ENCODE measurements at places on chromosomes 2 and 18.

DNA sequence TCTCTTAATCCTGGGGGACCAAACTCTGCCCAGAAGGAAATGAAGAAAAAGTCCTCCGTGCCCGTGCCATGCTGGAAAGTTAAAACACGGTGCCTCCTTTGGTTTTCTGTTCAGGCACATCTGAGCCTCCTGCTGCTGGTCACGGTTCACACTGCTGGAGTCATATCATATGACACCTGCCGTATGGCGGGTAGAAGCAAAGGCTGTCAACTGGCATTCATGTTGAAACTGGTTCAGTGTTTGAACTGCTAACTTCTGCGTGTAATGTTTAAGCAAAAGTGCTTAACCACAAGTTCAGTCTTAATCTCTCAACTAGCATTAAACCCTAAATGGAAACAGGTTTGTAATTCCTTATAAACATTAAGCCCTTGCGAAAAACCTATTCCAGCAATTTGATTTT, 3.1 kb downstream of the STK39 start:
- DNase-seq = no peak

DNA sequence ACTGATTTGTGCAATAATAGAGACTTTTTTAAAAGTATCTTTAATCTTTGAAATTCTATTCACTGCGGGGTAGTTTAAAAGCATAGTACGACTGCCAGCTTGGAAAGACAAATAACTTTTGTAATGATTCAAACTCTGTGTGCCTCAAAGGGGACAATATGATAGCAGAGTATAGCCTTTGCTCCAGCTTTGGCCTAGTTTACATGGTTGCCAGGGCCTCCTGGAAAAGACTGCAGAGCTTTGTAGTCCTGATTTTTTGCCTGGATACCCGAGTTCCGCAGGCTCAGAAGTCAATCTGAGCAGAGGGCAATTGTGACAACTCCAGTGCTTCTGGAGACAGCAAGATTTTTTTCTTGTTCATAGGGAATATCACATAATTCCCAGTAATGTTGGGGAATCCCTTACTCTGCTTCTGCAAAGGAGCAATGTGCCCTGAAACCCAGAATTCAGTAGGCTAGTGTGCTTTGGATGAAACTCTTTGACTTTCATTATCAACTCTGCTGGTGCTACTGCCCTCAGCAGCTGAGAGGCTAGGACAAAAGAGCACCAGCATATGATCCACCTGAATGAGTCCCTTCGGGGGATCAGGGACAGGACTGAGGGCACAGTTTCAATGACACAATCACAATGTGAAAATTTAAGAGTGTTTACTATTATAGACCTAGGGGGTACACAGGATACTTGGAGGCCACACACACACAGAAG, 768.1 kb downstream of the TMEM182 start:
- no peak for DNase-seq

DNA sequence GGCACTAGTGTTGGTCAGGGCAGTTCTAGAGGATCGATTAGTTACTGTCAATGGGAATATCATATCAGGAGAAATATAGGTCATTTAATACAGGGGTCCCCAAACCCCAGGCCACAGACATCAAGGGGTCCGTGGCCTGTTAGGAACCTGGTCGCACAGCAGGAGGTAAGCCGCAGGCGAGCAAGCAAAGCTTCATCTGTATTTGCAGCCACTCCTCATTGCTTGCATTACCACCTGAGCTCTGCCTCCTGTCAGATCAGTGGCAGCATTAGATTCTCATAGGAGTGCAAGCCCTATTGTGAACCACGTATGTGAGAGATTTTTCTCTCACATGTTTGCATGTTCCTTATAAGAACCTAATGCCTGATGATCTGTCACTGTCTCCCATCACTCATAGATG, 81.9 kb downstream of the DSC3 start:
- no peak for DNase-seq

DNA sequence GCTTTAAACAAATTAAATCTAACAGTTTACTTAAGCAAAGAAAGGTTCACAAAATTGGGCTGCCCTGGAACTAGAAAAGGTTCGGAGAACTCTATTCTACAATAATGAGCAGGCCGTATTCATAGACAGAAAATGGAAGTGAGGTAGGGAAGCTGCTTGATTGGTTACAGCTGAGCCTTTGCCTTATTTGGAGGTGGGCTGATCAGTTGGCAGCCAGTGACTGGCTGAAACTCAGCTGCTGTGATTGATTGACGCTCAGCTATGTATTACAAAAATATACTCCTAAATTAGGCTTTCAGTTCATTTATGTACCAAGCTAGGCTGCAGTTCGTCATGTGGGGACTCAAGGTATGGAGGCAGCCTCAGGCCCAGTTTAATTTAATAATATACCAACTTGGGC, 42.3 kb upstream of the TTR start:
- no peak for DNase-seq

- peak; percentile 15 for DNase-seq
These were observed 25.1 kb upstream of the ARHGAP25 start for GRCh38 chr2:68709421-68709911.

DNA sequence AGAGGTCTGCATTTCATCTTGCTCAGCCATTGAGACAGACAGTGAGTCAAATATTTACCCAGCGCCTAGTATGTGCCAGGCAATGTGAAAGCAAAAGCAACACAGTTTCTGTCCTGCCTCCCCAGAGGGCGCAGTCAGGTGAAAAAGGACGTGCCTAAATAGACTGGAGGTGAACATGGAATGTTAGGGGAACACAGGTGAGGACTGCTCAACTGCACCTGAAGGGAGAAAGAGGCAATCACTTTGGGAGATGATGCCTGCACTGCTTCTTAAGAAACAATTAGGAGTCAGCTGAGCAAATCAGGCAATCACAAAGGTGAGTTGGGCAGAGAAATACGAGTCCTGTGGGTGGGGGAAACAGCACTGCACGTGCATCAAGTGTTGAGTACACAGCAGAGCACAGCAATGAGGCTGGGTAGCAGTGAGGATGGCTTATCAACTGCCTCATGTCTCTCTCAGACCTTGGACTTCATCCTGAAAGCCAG, 218.3 kb upstream of the SMAD7 start:
- no peak for DNase-seq

DNA sequence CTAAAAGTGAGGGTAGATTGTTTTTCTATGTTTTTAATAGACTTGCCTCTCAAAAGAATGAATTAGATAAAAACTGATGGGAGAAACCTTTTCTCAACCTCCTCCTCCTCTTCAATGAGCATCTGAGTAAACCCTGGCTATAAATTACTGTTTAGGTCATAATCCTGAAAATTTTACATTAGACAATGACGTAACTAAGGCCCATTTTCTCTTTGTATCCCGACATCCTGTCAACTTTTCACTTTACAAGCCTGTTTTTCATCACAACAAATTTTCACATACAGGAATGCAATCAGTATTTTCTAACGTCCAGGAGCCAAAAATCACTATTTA, 1.3 kb downstream of the SPIRE1 start:
- DNase-seq = no peak

DNA sequence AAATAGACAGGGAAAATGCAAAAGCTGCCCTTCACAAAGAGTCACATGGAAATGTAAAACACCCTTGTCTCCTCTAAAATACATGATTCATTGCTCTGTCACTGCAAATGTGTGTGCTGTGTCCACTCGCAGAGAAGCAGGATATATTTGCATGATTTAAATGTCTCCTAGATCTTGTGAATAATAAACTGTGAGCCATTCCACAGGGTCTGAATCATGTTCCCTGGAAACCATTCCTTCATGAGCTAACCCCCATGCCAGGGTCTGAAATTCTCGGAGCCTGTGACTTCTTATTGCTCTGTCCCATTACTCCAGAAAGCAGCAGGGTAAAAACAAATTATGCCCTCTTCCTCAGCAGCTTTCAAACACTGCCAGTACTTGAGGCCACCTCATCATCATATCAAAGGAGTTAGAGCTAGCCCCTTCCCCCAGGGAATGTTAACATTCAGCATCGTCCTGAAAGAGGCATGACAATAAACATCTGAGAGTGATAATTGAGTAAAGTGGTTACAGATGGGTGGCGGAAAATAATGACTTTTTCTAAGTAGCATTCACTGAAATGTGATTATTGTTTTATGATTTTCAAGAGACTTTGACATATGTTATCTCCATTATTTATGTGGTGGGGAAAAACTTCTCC, 11.7 kb upstream of the CNGA3 start:
- no peak for DNase-seq

All from left renal pelvis (tissue), 4 donors.